T-cell (primary cell): ENCODE measurements at places on chromosomes 16 and 17.
A peak's percentile ranks its signal among the peaks of the same experiment; 100 is the strongest.

GRCh38 chr17:33751702-33752065 is 458.6 kb upstream of the ASIC2 start:
- no peak overlapping the region for H3K4me3 ChIP-seq
- H3K27ac ChIP-seq: no peak overlapping the region
- H3K4me1 ChIP-seq: no peaks in the 10 kb centered on the region
- no peak for DNase-seq
- no peaks in the 10 kb centered on the region for H3K36me3 ChIP-seq

- no peak overlapping the region for H3K4me3 ChIP-seq
- no peak overlapping the region for H3K27ac ChIP-seq
- peaks cover 5% of the 10 kb centered on the region for H3K36me3 ChIP-seq
- DNase-seq: no peak
- no peaks in the 10 kb centered on the region for H3K27me3 ChIP-seq
- H3K4me1 ChIP-seq: peaks cover 5% of the 10 kb centered on the region
Observed at GRCh38 chr16:53895433-53895832, 191.5 kb downstream of the FTO start.

GRCh38 chr16:16182918-16183317 is 40.4 kb downstream of the ABCC6 start:
- H3K4me1 ChIP-seq: no peaks in the 10 kb centered on the region
- no peak for DNase-seq
- H3K36me3 ChIP-seq: no peaks in the 10 kb centered on the region
- peaks cover 10% of the 10 kb centered on the region for H3K27me3 ChIP-seq
- no peak overlapping the region for H3K27ac ChIP-seq
- no peak overlapping the region for H3K4me3 ChIP-seq

DNA sequence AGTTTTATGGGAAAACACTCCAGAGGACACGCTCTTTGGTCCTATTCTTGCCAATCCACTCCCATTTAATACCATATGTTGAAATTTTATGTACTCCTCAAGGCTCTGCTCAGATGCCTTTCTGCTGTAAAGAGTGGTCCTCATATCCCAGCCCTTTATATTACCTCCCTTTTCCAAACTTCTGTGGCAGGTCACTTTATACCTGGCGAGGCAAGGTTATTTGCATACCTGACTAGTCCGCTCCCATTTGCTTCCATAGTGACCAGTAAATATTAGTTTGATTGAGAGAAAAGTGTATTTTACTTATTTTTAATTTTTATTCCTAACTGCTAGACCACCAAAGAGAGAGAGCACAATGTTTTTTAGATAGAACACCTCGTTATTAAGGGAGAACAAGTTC is 17.3 kb downstream of the KRT12 start:
- H3K4me3 ChIP-seq: no peak overlapping the region
- DNase-seq: no peak
- H3K27me3 ChIP-seq: peaks cover 13% of the 10 kb centered on the region
- no peaks in the 10 kb centered on the region for H3K4me1 ChIP-seq
- no peak overlapping the region for H3K27ac ChIP-seq

GRCh38 chr17:36600465-36600864 is 918 bp upstream of the MRM1 start:
- H3K27ac ChIP-seq: peak overlapping the region; percentile 77
- H3K4me1 ChIP-seq: peaks cover 5% of the 10 kb centered on the region
- H3K27me3 ChIP-seq: no peaks in the 10 kb centered on the region
- DNase-seq: no peak
- H3K4me3 ChIP-seq: no peak overlapping the region
- no peaks in the 10 kb centered on the region for H3K36me3 ChIP-seq

DNA sequence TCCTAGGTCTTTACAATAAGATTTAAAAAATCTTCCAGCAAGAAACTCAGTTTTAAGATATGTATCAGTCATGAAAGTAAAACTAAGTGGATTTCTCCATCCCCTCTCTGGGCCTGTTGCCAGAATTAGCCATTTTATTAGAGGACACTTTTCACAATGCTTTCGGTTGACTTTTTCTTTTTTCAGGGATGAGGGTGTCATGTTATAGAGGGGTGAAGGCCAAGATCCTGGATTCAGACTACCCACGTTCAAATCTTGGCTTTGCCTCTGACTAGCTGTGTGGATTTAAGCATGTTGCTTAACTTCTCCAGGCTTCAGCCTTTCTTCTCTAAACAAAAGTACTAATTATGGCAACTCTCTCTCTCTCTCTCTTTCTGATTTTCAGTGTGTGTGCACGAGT is 111.7 kb upstream of the COX10 start:
- H3K27ac ChIP-seq: no peak overlapping the region
- no peak overlapping the region for H3K4me3 ChIP-seq
- no peaks in the 10 kb centered on the region for H3K27me3 ChIP-seq
- no peaks in the 10 kb centered on the region for H3K36me3 ChIP-seq

- no peaks in the 10 kb centered on the region for H3K36me3 ChIP-seq
- H3K4me3 ChIP-seq: peak overlapping the region; percentile 21
- no peak overlapping the region for H3K27ac ChIP-seq
- peaks cover 50% of the 10 kb centered on the region for H3K4me1 ChIP-seq
Observed at GRCh38 chr16:85302848-85303353, 190.6 kb upstream of the CIBAR2 start.
